ENCODE measurements at places on chromosomes 3 and 15. TPM values are rescaled to one million over a fixed set of nuclear protein-coding genes. Genes with fewer than 3 reads are reported as not detected.

Gene SAMD7
- total RNA-seq = not detected

Gene FBXW12
- not detected for total RNA-seq

Gene GRK7
- not detected for total RNA-seq

Gene PLS1
- total RNA-seq = 50.4 TPM

Gene DPPA4
- total RNA-seq = not detected

Gene PDE8A
- 38.8 TPM for total RNA-seq

Gene BFSP2
- total RNA-seq = not detected

Gene GOLGA6D
- not detected for total RNA-seq

Gene ABHD17C
- total RNA-seq = 42.2 TPM

Gene OTOL1
- not detected for total RNA-seq

Gene RYR3
- total RNA-seq = 0.15 TPM

Gene MED12L
- 3.0 TPM for total RNA-seq

DNA sequence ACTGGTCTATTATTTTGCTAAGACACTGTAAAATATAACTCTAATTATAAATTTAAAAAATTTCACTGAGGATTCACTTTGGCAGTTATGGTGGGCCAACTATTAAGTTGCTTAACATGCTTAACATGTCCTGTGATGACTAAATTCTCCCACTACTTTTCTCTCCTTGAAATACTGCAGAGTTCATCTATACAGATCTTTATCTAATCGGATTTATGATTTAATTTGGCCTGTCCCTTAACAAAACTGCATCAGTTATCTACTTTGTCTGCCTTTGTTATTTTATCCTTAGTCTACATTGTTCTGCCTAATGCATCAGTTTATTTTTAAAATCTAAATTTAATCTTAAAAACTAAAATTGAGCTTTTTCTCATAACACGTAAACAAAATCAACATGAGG is 26.4 kb downstream of the CD96 start:
- no peaks in the 10 kb centered on the region for H3K4me1 ChIP-seq
- no peak for DNase-seq
- no peak overlapping the region for H3K4me3 ChIP-seq
- no peak overlapping the region for H3K27ac ChIP-seq
- no peaks in the 10 kb centered on the region for H3K27me3 ChIP-seq

DNA sequence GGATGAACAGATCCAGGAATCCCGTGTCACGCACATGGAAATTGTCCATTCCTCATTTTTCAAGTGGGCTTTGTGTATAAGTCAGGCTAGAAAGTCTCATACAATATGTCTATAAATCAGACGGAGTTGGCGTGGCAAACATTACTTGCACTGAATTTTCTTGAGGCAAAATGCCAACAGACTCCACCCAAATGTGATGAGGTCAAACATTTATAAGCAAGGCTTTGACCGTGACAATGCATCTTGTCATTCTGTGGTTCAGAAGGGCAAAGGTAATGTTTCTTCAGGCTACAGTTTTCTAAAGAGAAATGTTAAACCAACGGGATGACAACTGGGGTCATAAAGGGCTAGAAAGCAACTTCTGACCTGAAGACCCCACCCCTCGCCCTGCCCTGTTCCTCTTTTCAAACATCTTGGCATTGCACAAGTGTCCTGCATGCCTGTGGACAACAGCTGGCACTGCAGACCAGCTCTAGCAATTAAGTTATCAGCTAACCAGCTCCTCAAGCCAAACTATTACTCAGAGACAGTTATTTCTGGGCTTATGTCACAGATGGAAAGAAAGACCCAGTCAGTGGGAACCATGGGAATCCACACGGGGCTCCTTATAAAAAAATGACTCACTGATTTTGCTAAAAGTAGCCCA is 36.5 kb upstream of the SPTBN5 start:
- no peaks in the 10 kb centered on the region for H3K36me3 ChIP-seq
- H3K27me3 ChIP-seq = no peaks in the 10 kb centered on the region
- peak; percentile 77 for DNase-seq

- H3K27ac ChIP-seq = peak overlapping the region; percentile 24
- peak overlapping the region; percentile 76 for H3K4me3 ChIP-seq
- H3K36me3 ChIP-seq = no peaks in the 10 kb centered on the region
- peaks cover 25% of the 10 kb centered on the region for H3K4me1 ChIP-seq
- no peaks in the 10 kb centered on the region for H3K27me3 ChIP-seq
Measured at GRCh38 chr3:50675179-50676030, 678 bp downstream of the DOCK3 start.

DNA sequence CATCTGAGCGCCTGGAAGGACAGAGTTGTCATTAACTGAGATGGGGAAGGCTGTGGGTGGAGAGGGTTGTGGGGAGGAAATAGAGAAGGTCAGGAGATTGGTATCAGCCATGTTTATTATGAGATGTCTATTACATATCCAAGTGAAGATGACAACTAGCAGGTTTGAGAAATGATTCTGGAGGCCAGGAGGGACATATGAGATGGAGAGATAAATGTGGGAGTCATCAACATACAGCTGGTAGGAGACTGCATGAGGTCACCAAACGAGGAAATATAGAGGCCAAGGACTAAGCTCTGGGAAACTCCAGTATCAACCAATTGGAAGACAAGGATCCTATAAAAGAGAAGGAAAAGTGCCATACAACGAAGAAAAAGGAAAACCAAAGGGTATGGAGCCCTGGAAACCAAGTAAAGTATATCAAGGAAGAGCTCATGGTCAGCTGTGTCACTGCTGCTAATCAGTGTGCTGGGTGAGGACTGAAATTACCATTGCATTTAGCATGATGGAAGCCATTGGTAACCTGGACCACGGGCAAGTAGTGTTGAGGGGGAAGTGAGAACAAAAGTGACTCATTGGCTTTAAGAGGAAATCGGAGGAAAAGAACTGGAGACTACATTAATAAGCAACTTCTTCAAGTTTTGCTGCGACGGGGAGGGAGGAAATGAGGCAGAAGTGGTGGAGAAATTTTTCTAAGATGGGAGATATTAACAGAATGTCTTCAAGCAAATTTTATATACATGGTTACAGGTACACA is 14.0 kb upstream of the UACA start:
- H3K4me3 ChIP-seq = no peak overlapping the region
- H3K27ac ChIP-seq = no peak overlapping the region
- H3K27me3 ChIP-seq = no peaks in the 10 kb centered on the region
- DNase-seq = no peak
- H3K36me3 ChIP-seq = no peaks in the 10 kb centered on the region

DNA sequence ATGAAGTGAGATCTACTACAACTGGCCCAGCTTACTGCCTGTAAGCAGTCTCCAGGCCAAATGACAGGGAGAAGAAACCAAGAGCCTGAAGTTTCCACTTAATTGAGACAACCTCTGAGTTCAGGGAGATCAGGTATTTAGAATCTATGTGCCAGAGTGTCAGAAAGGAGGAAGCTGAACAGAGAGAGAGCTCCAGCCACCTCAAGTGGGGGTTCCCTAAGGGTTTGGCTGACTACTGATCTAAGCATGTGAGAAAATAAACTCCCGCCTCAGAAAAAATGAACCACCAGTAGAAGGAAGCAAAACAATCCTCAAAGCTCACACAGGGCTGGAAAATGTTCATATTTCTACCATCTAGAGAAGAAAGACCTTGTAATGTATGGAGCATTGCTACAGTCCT is 25.0 kb downstream of the ADAM10 start:
- DNase-seq = no peak
- no peaks in the 10 kb centered on the region for H3K27me3 ChIP-seq
- no peaks in the 10 kb centered on the region for H3K4me1 ChIP-seq
- no peaks in the 10 kb centered on the region for H3K36me3 ChIP-seq
- H3K27ac ChIP-seq = peak overlapping the region; percentile 43
- no peak overlapping the region for H3K4me3 ChIP-seq

DNA sequence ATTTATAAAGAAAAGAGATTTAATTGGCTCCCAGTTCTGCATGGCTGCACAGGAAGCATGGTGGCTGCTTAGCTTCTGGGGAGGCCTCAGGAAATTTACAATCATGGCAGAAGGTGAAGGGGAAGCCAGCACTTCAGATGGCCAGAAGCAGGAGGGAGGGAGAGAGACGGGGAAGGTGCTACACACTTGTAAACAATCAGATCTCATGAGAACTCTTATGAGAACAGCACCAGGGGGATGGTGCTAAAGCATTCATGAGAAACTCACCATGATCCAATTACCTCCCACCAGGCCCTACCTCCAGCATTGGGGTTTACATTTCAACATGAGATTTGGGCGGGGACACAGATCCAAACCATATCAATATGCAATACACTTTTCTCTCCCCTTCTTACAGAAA is 73.7 kb downstream of the ECT2 start:
- no peaks in the 10 kb centered on the region for H3K27me3 ChIP-seq
- peaks cover 34% of the 10 kb centered on the region for H3K36me3 ChIP-seq
- no peak for DNase-seq

GRCh38 chr3:189995129-189995528 is 125.6 kb downstream of the P3H2 start:
- H3K27ac ChIP-seq = no peak overlapping the region
- no peak for DNase-seq
- no peak overlapping the region for H3K4me3 ChIP-seq
- H3K36me3 ChIP-seq = no peaks in the 10 kb centered on the region

DNA sequence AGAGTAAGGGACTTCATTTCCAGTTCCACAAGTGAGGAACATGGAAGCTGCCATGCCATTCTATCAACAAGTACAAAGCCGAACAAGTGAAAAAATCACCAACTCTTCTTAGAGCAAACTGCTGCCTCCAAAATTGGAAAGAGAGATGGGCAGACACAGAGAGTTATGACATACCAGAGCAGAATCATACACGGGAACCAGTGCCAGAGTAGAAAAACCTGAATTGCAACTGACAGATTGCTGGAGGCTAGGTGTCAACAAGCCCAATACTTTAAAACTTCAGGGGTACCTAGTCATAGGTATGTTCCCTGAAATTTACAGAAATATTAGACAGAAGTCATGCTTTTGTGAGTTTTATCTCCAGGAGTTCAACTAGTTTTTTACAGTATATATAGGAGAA is 62.0 kb downstream of the TTBK2 start:
- no peaks in the 10 kb centered on the region for H3K27me3 ChIP-seq
- no peak overlapping the region for H3K4me3 ChIP-seq
- no peaks in the 10 kb centered on the region for H3K36me3 ChIP-seq

- H3K4me3 ChIP-seq = no peak overlapping the region
- no peaks in the 10 kb centered on the region for H3K4me1 ChIP-seq
- no peak for DNase-seq
- no peaks in the 10 kb centered on the region for H3K36me3 ChIP-seq
- peaks cover 63% of the 10 kb centered on the region for H3K27me3 ChIP-seq
Measured at GRCh38 chr15:77856705-77857346, 220.7 kb downstream of the TBC1D2B start.

DNA sequence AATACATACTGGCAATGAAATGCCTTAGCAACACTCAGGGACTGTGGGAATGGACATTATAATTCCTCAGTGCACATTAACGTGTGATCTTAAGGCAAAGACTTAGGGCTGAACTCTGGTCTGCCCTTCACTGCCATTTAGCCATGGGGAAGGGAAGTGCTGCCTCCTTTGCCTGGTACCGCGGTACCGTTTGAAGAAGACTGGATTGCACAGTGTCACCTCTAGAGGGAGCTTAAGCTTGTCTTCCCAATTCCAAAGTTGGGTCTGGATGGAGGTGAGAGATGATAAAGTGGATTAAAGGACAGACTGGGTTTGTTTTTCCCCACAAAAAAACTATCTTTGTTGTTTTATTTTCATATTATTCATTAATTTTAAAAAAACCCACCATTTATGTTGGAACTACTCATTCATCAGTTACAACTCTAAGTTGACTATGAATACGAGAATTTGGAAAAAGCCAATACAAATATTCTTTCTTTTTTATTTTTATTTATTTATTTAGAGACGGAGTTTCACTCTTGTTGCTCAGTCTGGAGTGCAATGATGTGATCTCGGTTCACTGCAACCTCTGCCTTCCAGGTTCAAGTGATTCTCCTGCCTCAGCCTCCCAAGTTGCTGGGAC is 60.0 kb upstream of the SYN2 start:
- no peaks in the 10 kb centered on the region for H3K4me1 ChIP-seq
- DNase-seq = no peak
- H3K27ac ChIP-seq = no peak overlapping the region
- no peak overlapping the region for H3K4me3 ChIP-seq
- no peaks in the 10 kb centered on the region for H3K36me3 ChIP-seq

DNA sequence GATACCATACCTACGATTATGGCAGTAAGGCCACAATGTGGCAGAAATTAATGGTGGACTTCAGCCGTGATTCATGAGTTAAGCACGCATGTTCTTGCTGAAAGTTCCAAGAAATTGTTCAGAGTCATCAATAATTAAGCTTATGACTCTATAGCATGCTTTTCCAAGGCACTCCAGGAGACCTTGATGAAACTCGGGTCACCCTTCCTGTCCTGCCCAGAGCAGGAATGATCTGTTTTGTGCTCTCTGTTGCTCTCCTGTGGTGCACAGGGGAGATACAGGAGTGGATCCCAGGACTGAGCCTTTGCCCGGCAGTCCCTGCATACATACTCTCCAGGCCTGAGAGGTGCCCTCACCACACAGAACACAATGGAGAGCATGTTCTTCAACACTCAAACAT is 141.6 kb upstream of the SLC2A2 start:
- no peaks in the 10 kb centered on the region for H3K27me3 ChIP-seq
- H3K4me1 ChIP-seq = peaks cover 9% of the 10 kb centered on the region
- no peak overlapping the region for H3K27ac ChIP-seq
- peak; percentile 16 for DNase-seq
- H3K36me3 ChIP-seq = peaks cover 24% of the 10 kb centered on the region

GRCh38 chr3:88033079-88033478 is 25.7 kb downstream of the CGGBP1 start:
- no peaks in the 10 kb centered on the region for H3K27me3 ChIP-seq
- DNase-seq = no peak
- H3K36me3 ChIP-seq = no peaks in the 10 kb centered on the region
- H3K4me1 ChIP-seq = 0 out of 2 replicates have a peak, but pooled peaks cover 6% of the 10 kb centered on the region
- no peak overlapping the region for H3K4me3 ChIP-seq
- no peak overlapping the region for H3K27ac ChIP-seq

- H3K27ac ChIP-seq = peak overlapping the region; percentile 33
- DNase-seq = no peak
- H3K36me3 ChIP-seq = peaks cover 10% of the 10 kb centered on the region
- H3K4me1 ChIP-seq = peaks cover 12% of the 10 kb centered on the region
Measured at GRCh38 chr3:149621218-149622005, 36.4 kb downstream of the WWTR1 start.

GRCh38 chr3:12143949-12144504 is 14.7 kb downstream of the TIMP4 start:
- H3K36me3 ChIP-seq = no peaks in the 10 kb centered on the region
- no peak for DNase-seq
- no peak overlapping the region for H3K4me3 ChIP-seq
- no peaks in the 10 kb centered on the region for H3K4me1 ChIP-seq

- no peaks in the 10 kb centered on the region for H3K27me3 ChIP-seq
- H3K4me3 ChIP-seq = no peak overlapping the region
- H3K27ac ChIP-seq = no peak overlapping the region
- no peaks in the 10 kb centered on the region for H3K4me1 ChIP-seq
- DNase-seq = no peak
- H3K36me3 ChIP-seq = no peaks in the 10 kb centered on the region
Measured at GRCh38 chr3:147712357-147712756, 303.2 kb downstream of the ZIC1 start.

Data from PC-9 (cell line).